ENCODE measurements at places on chromosomes 1 and 21. TPM values are rescaled to one million over a fixed set of nuclear protein-coding genes. Genes with fewer than 3 reads are reported as not detected.

The S100A16 gene
- 135 TPM for polyA plus RNA-seq

The NPHS2 gene
- 2.6 TPM for polyA plus RNA-seq

The MTR gene
- 17.2 TPM for polyA plus RNA-seq

The CR1L gene
- polyA plus RNA-seq, result 1.7 TPM

The GLUL gene
- polyA plus RNA-seq, result 750 TPM

The RBBP4 gene
- polyA plus RNA-seq, result 188 TPM

The ETV3L gene
- not detected for polyA plus RNA-seq

The FBXO44 gene
- 136 TPM for polyA plus RNA-seq

The KCNA2 gene
- 22.8 TPM for polyA plus RNA-seq

The OR2M2 gene
- not detected for polyA plus RNA-seq

The NR5A2 gene
- 1.7 TPM for polyA plus RNA-seq

The DDX59 gene
- 20.5 TPM for polyA plus RNA-seq

The TTC34 gene
- 1.2 TPM for polyA plus RNA-seq

The BEND5 gene
- 27.5 TPM for polyA plus RNA-seq

The HPCAL4 gene
- polyA plus RNA-seq, result 61.9 TPM

The GBP6 gene
- 0.35 TPM for polyA plus RNA-seq

The CHI3L1 gene
- polyA plus RNA-seq, result 1.7 TPM

The KANK4 gene
- polyA plus RNA-seq, result 8.9 TPM

The LYST gene
- 17.5 TPM for polyA plus RNA-seq

The CCDC181 gene
- 14.8 TPM for polyA plus RNA-seq

The GJA4 gene
- 14.3 TPM for polyA plus RNA-seq

The ADAMTS5 gene
- polyA plus RNA-seq, result 5.7 TPM

The SPATA46 gene
- polyA plus RNA-seq, result 1.8 TPM

The AUNIP gene
- polyA plus RNA-seq, result 2.2 TPM

The PIGP gene
- 22.3 TPM for polyA plus RNA-seq

The VWA5B1 gene
- 4.5 TPM for polyA plus RNA-seq

The OR6K3 gene
- polyA plus RNA-seq, result not detected

The PERM1 gene
- not detected for polyA plus RNA-seq

The CADM3 gene
- 243 TPM for polyA plus RNA-seq

The ADCY10 gene
- 0.77 TPM for polyA plus RNA-seq

The DCST2 gene
- 1.1 TPM for polyA plus RNA-seq

The KRTAP13-2 gene
- polyA plus RNA-seq, result not detected

The CYP2J2 gene
- 4.5 TPM for polyA plus RNA-seq

The NECTIN4 gene
- polyA plus RNA-seq, result 0.15 TPM

Data from spinal cord (tissue), 10 donors.